ENCODE measurements at places on chromosomes 5 and 9.

- DNase-seq, result no peak
Measured at GRCh38 chr5:28344836-28345433, 1306.5 kb upstream of the CDH9 start.

GRCh38 chr9:93965830-93966577 is 10.8 kb upstream of the BARX1 start:
- DNase-seq, result no peak

DNA sequence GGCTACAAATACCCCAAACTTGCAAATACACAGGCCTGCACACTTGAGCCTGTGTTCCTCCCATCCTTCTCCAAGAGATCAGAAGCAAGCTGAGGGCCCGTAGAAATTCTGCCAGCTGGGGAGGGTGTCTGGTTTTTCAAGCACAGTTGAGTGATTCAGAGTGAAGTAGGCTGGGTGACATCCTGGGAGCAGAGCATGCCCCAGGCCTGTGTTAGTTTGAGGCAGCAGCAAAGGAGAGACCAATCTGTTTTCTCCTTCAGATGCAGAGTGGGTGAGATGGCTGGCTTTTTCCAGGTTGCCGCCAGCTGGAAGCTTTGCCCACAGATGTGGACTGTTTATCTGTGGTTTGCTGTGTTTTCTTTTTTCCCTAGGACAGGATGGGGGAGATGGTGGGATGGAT is 63.1 kb downstream of the RCL1 start:
- no peak for DNase-seq

GRCh38 chr5:139278540-139279274 is 14.8 kb upstream of the MATR3 start:
- no peak for DNase-seq

DNA sequence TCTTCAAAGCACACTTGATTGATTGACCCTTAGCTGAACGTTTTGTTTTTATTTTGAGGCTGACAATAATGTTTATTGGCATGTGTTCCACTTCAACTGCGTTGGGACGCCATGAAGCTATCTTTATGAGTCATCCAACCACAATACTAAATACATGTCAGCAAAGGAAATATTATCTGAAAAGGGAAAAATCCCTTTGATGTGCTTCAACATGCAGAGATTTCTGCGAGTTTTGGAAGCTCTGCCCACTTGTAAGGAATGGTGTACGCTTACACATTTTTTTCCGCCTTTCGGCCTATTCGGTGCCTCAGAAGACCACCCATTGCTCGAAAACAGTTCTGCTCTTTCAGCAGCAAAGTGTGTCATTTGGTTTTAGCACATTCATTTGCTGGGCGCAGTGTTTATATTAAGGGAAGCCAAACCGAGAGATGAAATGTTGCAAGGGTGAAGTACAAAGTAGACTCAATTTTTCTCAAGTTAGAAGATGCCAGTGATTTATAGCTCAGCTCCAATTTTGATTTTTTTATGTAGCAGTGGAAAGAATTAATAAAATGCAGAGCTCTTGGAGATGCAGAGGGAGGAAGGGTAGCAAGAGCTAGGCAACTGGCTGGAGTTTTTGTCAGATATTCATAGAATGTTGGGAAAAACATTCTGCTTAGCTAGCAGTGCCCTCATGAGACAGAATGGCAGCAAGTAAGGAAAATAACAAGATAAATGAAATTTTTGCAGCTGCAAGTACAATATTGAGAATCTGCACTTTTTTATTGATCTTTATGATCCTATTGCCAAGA is 68.9 kb downstream of the PRDM6 start:
- DNase-seq, result no peak

GRCh38 chr5:78289911-78290310 is 4.6 kb downstream of the AP3B1 start:
- DNase-seq, result no peak

GRCh38 chr5:6633469-6634245 is 417 bp downstream of the SRD5A1 start:
- DNase-seq, result no peak

GRCh38 chr5:79642210-79642609 is 30.0 kb downstream of the TENT2 start:
- no peak for DNase-seq

- DNase-seq, result no peak
Measured at GRCh38 chr5:179973391-179973790, 65.7 kb upstream of the TBC1D9B start.

GRCh38 chr5:145752534-145752933 is 82.6 kb downstream of the PRELID2 start:
- DNase-seq, result no peak

- DNase-seq, result no peak
Measured at GRCh38 chr9:115393976-115394775, 276.2 kb upstream of the TNC start.

DNA sequence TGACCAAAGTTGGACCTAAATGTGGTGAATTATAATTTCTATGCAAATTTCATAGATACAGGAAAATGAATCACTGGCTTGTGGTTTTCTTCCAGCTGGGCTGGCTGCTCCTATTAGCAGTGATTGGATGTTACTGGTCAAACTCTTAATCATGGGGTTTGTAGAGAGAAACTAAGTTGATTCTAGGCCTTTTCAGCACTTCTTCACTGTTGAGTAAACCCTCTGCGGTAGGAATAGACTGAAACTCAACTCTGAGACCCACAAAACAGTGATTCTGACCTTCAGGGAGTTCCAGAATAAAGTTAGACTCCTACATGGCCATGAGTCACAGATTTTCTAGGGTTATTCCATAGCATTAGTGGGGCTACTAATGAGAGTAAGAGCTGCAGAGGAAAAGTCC is 47.9 kb upstream of the FKTN start:
- no peak for DNase-seq

DNA sequence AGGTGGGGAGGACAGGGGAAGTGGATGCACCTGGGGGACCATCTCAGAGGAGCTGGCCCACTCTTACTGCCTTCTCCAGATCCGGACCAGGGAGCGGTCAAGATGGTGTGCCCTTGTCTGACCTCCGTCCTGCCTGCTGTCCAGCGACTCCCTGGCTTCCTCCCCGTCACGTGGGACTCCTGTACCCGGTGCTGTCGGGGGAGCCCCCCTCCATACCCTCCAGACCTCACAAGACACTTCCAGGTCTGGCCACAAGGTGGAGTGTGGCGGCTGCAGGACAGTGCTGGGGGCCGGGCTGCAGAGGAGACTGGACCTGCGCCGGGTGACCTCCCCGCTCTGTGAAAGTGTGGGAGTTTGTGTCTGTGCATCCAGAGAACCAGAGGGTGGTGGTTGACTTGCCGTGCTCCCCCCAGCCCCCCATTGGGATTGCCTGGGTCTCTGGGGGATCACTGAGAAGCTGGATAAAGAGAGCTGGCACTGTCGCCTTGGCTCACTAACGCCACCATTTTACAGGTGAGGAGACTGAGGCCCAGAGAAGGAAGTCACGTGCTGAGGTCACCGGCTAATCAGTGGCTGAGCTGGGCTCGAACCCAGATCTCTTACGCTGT is 1.9 kb upstream of the CRB2 start:
- DNase-seq, result peak; percentile 44

DNA sequence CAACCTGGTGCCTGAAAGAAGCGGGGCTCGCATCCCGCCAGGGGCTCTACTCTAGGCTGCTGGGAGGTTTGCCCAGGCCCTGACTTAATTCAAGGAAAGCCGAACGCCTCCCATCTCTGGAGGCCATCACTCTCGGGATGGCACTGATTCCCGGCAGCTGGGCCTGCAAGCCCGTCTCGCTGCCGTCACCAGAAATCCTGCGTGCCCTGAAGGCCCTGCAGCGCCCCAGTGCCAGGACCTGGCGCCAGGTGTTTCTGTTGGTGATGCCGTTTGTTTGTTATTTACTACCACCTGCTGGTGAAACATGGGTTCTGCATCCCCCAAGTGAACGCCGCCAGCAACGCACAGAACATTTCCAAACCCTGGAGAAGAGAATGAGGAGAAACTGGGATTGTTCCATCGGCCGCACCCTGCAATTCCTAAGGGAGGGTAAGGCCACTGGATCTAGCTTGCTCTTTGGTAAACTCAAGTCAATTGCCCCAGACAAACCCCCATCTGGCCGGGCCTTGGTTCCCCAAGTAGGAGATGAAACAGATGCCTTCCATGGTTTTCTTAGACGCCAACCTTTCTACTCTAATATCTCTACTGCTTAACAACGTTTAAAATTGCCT is 77.9 kb downstream of the AK8 start:
- DNase-seq, result peak; percentile 74

- DNase-seq, result no peak
Measured at GRCh38 chr9:16771356-16771755, 99.1 kb downstream of the BNC2 start.

- no peak for DNase-seq
Measured at GRCh38 chr5:154046486-154046885, 7.7 kb downstream of the MFAP3 start.

DNA sequence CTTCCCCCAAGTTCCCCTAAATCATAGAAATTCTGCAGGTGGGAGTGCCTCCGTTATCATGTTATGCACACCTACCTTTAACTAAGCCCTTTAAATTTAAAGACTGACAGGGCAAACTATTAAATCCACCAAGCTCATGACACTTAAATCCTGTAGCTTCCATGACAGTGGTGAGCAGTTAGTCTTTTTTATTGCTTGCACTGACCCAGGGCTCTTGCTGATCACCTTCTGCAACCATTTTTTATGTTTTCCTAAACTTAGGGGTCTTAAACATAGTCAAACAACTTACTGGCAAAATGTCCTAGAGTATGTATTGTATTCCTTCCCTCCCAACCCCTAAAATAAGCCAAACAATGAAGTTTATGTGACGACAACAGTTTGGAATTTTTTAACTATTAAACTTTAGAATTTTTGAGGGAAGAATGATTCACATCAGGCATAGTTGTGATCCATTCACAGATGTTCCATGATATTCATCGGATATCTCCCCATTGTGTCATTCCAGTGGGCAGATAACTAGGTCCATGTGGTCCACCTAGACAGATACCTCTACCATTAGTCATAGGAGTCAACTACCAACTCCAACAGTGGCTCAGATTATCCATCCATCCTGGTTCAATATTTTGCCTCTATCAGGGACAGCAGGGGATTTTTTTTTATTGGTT is 283.1 kb downstream of the ADAMTS6 start:
- no peak for DNase-seq

- DNase-seq, result no peak
Measured at GRCh38 chr5:106940986-106941385, 729.8 kb downstream of the EFNA5 start.

DNA sequence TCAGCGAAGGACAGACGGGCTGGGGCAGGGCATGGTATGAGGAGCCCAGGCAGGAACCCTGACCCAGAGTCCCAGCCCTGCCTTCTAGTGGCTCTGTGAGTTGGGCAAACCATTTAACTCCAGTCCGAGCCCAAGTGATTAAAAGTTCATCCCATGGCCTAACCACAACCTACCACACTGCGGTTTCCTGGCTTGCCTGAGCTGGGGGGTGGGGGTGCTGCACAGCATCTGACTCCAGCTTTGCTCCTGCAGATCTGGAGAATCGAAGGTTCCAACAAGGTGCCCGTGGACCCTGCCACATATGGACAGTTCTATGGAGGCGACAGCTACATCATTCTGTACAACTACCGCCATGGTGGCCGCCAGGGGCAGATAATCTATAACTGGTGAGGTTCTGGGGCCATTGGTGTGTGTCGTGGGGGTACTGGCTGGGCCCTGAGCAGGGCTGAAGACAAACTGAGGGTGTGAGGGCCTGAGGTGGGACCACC is 49.0 kb downstream of the STOM start:
- DNase-seq, result peak; percentile 30

GRCh38 chr9:107918749-107919148 is 429.2 kb upstream of the KLF4 start:
- DNase-seq, result no peak

GRCh38 chr9:135879619-135880018 is 27.7 kb downstream of the CAMSAP1 start:
- no peak for DNase-seq

GRCh38 chr5:93791518-93791972 is 50.1 kb upstream of the POU5F2 start:
- no peak for DNase-seq

DNA sequence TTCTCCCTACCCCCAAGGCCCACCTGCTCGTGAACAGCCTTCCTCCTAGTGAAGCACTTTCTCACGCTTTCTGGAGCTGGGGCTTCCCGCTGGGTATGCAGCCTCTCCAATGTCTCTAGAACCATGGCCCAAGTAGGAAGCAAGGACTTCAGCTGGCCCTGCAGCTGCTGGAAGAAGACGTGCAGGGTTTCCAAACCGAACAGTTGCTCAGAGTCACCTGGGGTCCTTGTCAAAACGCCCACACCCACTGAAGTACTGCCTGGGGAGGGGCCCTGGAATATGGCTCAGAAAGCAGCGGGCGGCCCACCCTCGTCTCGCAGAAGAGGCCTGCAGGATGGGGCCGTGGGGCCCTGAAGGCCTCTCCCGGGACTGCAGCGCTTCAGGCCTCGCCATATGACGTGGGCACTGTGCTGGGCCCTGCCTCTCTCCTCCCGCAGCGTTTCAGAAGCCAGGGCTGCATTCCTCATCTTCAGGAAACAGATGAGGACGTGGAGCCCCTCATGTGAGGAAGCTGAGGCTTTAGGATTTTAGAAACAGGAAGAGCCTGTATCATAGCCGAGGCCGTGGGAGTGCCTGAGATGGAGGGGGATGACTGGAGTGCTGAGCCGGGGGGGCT is 116.0 kb upstream of the LMX1B start:
- DNase-seq, result no peak

DNA sequence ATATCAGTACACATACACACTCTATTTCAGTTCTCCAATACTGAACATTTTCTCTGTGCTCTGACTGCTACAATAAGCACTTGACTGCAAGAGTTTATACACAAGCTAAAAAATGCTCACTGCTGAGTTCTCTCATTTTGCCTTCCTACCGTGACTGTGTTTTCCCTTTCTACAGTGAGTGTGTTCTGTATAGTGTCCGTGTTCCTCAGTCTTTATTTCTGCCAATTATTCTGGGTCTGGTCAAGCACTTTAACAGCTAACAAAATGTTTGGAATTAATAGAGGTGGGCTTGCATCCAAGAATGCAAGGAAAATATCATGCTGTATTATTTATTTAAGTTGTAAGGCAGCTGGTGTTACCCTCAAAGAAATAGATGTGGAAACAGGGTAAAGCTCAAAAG is 217.0 kb upstream of the NREP start:
- DNase-seq, result no peak

DNA sequence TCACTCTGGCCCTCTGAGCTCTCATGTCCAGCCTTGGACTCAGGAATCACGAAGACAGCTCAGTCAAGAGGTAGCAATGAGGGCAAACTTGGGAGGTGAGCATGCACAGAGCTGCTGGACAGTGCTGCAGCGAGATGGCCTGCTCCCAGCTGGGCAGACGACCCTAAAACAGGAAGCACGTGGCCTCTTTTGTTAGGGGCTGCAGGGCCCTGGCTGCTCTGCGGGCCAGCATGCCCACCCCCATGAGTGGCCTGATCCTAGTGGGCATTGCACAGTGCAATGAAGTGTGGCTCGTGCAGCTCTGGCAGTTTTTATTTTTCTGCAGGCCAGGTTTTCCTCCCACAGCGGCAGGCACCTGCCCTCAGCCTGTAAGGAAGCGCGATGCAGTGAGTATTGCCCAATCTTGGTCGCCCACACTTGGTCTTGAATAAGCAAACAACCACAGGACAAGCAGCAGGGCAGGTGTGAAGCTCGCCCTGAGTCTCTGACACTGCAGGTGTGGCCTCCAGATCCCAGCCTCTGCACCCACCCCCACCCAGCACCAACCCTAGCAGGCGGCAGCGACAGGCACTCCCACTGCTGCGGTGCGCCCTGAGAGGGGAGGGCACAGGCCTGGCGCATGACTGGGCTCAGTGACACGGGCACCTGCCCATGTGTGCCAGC is 60.8 kb downstream of the SEMA4D start:
- DNase-seq, result peak; percentile 74
